ENCODE measurements at places on chromosomes 5 and 9. TPM values are rescaled to one million over a fixed set of nuclear protein-coding genes. Genes with fewer than 3 reads are reported as not detected.
A peak's percentile ranks its signal among the peaks of the same experiment; 100 is the strongest.

- DNase-seq, result no peak
Measured at GRCh38 chr9:84993105-84993504, 323.6 kb downstream of the NTRK2 start.

- DNase-seq, result no peak
Measured at GRCh38 chr5:83404182-83404716, 67.3 kb upstream of the VCAN start.

- DNase-seq, result no peak
Measured at GRCh38 chr9:129944506-129945116, 98.4 kb downstream of the FNBP1 start.

DNA sequence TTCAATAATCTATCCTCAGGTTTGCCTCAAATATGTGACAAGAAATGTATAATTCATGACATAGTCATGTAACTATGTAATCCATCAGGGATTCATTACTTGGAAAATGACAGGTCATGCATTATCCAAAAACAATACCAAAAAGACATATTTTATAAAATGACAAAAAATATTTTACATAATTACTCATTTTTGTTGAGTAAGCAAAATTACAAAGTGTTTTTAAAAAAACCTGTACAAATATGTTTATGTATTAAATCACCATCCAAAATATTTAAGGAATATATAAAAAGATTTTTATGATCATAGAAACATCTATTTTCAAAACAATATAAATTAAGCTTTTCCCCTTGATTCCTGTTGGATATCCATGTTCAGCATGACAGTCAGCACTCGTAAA lies 36.7 kb upstream of the ITGA2 start:
- no peak for DNase-seq

The CTXN3 gene
- total RNA-seq, result not detected

The SLC34A1 gene
- not detected for total RNA-seq

DNA sequence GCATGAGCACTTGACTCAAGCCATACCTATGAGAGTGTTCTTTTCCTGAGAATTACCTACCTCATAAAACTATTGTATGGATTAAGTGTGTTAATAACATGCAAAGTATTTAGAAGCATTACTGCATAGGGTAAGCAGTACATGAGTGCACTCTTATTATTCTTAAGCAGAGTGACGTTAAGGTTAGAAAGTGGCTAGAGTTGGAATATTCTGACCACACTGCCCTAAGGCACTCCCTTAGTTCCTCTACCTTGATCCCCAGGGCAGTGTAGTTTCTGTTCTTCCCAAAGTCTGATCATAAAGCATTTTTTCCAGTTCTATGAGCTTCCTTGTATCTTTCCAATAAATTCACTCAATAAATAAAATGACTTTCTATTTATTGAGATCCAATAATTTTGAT lies 189.2 kb downstream of the PCSK1 start:
- DNase-seq, result no peak

The ORM2 gene
- not detected for total RNA-seq

The TLE1 gene
- 115 TPM for total RNA-seq

GRCh38 chr9:93612796-93613154 lies 36.4 kb downstream of the PHF2 start:
- DNase-seq, result peak; percentile 28

The OTULINL gene
- total RNA-seq, result 16.7 TPM

DNA sequence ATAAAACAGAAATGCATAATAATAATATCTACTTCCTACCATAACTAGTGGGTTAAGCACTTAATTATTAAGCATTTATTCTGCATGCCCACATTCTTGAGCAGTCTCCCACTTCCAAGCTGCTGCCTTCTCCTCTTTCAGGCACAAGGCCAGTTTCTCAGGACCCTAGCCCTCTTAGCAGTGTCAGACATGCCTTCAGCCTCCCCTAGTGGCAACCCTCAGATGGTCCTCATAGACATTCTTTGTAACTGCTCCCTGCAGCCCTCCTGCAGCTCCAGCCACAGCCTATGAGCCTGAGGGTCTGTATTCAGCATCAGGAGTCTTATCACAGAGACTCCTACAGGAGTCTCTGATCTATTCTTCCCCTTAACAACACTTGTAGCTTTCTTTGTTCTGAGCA lies 3.9 kb downstream of the IL9 start:
- no peak for DNase-seq

DNA sequence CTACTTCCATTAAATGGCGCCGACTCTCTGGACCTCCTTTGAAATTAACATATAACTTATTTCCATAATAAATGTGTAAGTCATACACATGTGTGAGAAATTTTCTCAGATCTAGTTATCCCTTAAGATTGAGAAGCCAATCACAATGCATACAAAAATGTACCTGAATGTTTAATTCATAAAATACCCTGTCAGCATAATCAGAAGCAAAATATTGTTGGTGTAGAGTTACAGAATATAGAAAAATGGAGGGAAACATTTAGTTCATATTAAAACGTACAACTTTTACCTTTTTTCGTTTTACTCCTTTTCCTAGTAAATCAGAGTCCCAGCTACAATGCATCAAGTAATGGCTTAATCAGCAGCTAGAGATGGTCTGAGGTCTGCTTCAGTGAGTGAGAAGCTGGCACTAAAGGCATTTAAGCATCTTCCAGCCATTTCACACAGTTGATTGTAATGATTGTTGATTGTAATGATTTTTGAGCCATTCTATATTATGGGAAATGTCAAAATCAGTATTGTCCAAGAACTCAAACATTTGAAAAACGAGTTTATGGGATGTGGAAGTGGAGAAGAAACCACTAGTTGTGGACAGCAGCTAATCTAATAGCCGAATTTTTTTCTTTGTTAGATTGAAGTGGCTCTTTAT lies 81.8 kb downstream of the ANXA1 start:
- DNase-seq, result no peak

The SRP19 gene
- total RNA-seq, result 55.6 TPM

DNA sequence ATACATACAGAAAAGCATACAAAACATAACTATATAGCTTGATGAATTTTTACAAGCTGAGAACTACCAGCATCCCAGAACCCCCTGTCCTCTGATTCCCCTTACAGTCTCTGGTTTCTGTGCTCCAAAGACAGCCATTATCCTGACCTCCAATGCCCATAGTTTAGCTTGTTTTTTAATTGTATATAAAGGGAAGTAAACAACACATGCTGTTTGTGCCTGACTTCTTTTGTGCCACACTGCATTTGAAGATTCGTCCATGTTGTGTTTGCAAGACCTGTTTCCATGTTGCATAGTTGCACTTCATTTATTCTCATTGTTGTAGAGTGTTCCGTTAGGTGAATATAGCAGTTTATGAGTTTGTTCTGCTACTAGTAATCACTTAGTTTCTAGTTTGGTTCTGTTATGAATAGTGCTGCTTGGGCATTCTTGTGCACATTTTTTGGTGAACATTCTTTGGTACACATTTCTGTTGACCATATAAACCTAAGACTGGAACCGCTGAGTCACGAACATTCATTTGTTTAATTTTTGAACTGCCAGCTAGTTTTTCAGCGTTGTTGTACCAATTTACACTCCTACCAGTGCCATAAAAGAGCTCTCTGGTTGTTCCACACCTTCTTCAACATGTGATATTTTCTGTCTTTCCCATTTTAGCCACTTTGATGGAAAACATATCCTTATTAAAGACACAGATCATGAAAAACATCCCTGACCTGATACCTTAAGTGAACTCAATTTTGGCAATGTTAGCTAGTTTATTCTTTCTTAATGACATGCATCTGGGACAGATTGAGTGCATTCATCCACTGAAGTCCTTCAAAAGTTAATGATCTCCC lies 78.1 kb upstream of the ANXA1 start:
- no peak for DNase-seq

DNA sequence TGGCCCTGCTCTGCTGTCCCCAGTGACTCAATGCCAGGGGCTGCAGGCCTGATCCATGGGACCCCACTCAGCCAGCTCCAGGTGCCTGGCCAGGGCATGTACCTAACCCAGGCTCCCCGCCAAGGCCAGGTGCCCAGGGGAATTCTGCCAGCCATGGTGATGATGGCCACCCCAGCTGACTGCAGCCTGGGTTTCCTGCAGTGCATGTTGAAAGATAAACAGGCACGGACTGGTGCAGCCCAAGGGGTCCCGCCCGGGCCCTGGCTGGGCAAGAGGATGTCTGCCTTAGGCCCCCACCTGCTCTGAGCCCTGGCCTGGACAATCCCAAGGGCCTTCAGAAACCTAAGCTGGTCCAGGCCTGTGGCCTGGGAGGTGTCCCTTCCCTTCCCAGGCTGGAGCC lies 1.2 kb downstream of the ABCA2 start:
- no peak for DNase-seq

GRCh38 chr5:6608016-6608415 lies 24.8 kb downstream of the NSUN2 start:
- DNase-seq, result no peak
